ENCODE measurements at places on chromosomes 2 and 18. TPM values are rescaled to one million over a fixed set of nuclear protein-coding genes. Genes with fewer than 3 reads are reported as not detected.

- H3K36me3 ChIP-seq = no peaks in the 10 kb centered on the region
- DNase-seq = no peak
- no peaks in the 10 kb centered on the region for H3K27me3 ChIP-seq
- no peaks in the 10 kb centered on the region for H3K4me1 ChIP-seq
- no peak overlapping the region for H3K27ac ChIP-seq
Observed at GRCh38 chr2:200129721-200130462, 174.5 kb downstream of the MAIP1 start.

DNA sequence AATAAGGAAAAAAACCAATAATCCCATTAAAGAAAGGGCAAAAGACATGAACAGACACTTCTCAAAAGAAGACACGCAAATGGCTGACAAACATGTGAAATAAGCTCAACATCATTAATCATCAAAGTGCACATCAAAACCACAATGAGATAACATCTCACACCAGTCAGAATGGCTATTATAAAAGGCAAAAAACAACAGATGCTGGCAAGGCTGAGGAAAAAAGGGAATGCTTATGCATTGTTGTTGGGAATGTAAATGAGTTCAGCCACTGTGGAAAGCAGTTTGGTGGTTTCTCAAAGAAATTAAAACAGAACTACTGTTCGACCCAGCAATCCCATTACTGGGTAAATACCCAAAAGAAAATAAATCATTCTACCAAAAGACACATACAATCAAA lies 285.6 kb downstream of the NR4A2 start:
- DNase-seq = no peak
- no peaks in the 10 kb centered on the region for H3K27me3 ChIP-seq
- H3K27ac ChIP-seq = no peak overlapping the region
- no peaks in the 10 kb centered on the region for H3K4me1 ChIP-seq
- H3K4me3 ChIP-seq = no peak overlapping the region
- no peaks in the 10 kb centered on the region for H3K36me3 ChIP-seq

- DNase-seq = no peak
- no peaks in the 10 kb centered on the region for H3K36me3 ChIP-seq
- H3K4me1 ChIP-seq = no peaks in the 10 kb centered on the region
- no peaks in the 10 kb centered on the region for H3K27me3 ChIP-seq
- H3K27ac ChIP-seq = no peak overlapping the region
Observed at GRCh38 chr2:168049609-168050008, 197.8 kb downstream of the STK39 start.

DNA sequence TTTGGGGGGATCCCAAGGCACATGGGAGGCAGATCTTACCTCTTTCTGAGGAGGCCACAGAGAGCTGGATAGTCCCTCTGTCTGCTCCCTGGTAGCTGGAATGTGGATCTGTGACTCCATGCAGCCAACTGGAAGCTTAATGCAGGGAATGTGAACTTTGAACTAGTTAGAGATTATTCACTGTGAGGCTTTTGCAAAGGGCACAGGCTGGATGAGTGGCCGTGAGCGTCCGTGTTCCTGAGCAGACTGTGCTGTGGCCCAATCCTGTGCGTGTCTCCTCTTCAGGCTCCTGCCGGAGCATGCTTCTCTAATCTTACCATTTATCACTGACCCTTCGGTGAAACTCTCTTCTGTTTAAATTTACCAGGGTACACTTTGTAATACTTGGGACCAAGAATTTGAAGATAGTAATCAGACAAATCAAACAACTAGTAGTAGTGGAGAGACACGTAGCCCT lies 187.6 kb downstream of the PTPRM start:
- no peak overlapping the region for H3K4me3 ChIP-seq
- peak overlapping the region; percentile 34 for H3K27ac ChIP-seq
- H3K36me3 ChIP-seq = no peaks in the 10 kb centered on the region

DNA sequence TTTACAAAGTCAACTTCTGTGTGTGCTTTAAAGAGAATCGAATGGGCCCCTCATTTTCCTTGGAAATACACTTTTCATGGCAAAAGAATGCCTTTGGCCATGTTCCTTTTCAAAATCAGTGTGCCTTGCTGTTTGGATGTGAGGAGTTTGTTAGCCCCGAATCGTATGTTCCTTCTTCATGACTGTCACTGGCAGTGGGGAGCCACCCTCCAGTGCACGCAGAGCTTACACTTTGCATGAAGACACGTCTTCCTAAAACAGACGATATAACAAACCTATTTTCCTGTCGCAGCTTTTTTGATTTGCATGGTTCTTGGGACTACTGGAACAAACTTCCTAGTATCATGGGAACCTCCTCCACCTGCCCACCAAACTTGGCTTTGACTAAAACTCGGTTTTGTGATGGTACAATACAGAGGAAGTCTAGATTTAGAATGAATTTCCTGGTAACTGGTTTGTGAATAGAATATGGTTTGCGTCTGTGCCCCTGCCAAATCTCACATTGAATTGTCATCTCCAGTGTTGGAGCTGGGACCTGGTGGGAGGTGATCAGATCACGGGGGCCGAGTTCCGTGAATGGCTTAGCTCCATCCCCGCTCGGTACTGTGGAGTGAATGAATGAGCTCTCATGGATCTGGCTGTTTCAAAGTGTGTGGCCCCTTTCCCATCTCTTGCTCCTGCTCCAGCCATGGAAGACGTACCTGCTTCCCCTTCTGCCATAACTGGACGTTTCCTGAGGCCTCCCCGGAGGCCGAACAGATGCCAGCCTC lies 194.9 kb downstream of the TWIST2 start:
- no peak overlapping the region for H3K27ac ChIP-seq
- no peaks in the 10 kb centered on the region for H3K27me3 ChIP-seq
- DNase-seq = no peak
- no peak overlapping the region for H3K4me3 ChIP-seq

GRCh38 chr2:65586516-65586915 lies 154.1 kb upstream of the SPRED2 start:
- no peaks in the 10 kb centered on the region for H3K27me3 ChIP-seq
- no peaks in the 10 kb centered on the region for H3K4me1 ChIP-seq
- H3K36me3 ChIP-seq = no peaks in the 10 kb centered on the region
- H3K4me3 ChIP-seq = no peak overlapping the region
- no peak overlapping the region for H3K27ac ChIP-seq

DNA sequence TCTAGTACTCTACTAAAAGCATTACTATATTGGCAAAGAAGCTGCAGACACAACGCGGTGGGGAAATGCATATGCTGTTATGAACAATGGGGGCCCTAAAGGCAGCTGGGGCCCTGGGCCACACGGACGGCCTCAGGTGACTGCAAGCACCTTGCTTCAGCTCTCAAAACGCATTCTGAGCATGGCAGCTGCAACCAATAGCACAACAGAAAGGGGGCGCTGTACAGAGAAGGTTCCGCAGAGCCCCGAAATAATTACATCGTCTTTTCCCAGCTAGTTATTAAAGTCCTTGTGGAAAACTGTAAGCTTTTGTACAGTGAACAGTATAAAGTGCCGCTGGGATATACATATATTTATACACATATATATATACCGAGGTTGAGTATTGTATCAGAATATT lies 45.3 kb upstream of the PXDN start:
- no peak for DNase-seq
- no peak overlapping the region for H3K27ac ChIP-seq
- no peak overlapping the region for H3K4me3 ChIP-seq
- no peaks in the 10 kb centered on the region for H3K27me3 ChIP-seq
- H3K4me1 ChIP-seq = no peaks in the 10 kb centered on the region
- no peaks in the 10 kb centered on the region for H3K36me3 ChIP-seq

DNA sequence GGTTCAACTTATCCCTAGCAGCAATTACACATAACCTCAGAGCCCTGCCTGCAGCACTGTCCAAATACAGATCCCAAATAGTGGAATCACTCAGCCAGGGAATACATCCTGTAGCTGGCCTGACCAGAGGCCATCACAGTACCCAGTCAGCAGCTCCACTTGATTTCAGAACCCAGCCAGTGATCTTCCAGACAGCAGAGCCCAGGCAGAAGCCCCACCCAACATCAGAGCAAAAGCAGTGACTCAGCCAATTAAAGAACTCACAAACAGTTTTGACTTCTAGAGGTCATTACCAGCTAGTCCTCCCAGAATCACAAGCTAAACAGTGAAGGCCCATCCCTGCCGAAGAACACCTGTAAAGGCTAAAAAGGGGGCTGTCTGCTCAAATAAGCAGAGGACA lies 118.0 kb upstream of the SRD5A2 start:
- DNase-seq = no peak
- H3K27ac ChIP-seq = no peak overlapping the region
- no peak overlapping the region for H3K4me3 ChIP-seq
- no peaks in the 10 kb centered on the region for H3K27me3 ChIP-seq
- H3K4me1 ChIP-seq = no peaks in the 10 kb centered on the region
- no peaks in the 10 kb centered on the region for H3K36me3 ChIP-seq

DNA sequence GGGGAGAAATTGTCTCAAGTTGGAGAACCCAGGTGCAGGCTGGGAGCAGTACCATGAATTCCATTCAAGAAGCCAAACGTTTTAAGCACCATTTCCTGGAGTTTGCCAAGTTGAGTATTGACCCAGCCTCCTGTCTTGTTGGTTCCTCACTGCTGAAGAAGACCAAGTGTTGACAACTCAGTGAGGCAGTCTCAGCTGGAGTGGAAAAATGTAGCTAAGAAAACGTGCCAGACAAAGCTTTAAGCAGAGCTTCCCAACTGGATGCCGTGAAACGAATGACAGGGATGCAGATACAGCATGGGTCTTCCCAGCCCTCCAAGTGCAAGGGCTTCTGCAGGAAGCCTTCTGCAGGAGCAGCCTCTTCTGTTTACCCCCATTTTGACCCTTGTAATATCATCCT lies 778 bp upstream of the INPP1 start:
- H3K27me3 ChIP-seq = no peaks in the 10 kb centered on the region
- peaks cover 10% of the 10 kb centered on the region for H3K4me1 ChIP-seq
- peak overlapping the region; percentile 88 for H3K27ac ChIP-seq
- DNase-seq = no peak
- H3K36me3 ChIP-seq = no peaks in the 10 kb centered on the region

DNA sequence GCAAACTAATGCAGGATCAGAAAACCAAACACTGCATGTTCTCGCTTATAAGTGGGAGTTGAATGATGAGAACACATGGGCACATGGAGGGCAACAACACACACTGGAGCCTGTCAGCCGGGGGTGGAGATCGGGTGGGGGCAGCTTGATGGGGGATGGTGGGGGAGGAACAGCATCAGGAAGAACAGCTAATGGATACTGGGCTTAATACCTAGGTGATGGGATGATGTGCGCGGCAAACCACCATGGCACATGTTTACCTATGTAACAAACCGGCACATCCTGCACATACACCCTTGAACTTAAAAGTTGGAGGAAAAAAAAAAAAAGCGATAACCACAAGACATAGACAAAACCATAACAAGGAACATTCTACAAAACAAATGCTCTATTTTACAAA lies 10.4 kb downstream of the CHMP3 start:
- no peaks in the 10 kb centered on the region for H3K27me3 ChIP-seq
- H3K27ac ChIP-seq = no peak overlapping the region
- no peaks in the 10 kb centered on the region for H3K36me3 ChIP-seq
- H3K4me3 ChIP-seq = no peak overlapping the region
- DNase-seq = no peak
- H3K4me1 ChIP-seq = no peaks in the 10 kb centered on the region

- H3K27me3 ChIP-seq = no peaks in the 10 kb centered on the region
- H3K27ac ChIP-seq = no peak overlapping the region
- no peaks in the 10 kb centered on the region for H3K36me3 ChIP-seq
- DNase-seq = no peak
- no peak overlapping the region for H3K4me3 ChIP-seq
Observed at GRCh38 chr2:172702451-172702850, 33.2 kb upstream of the RAPGEF4 start.

DNA sequence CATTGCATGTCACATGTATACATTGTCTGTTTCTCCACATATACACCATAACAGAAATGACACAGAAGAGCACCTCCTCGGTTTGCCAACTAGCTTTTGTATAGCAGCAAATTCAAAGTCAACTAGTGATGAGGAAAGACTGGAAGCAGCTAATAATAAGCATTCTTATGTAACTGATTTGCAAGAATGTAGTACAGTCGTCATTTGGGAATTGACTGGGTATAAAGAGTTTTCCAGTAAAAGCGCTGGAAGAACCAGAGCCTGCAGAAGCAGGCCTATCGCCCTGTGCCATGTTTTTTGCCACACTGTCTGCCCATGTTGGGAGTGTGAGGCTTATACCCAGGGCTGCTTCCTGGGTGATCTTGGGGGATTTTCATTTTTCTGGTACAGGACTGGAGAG lies 310.6 kb downstream of the GBX2 start:
- no peak for DNase-seq
- no peaks in the 10 kb centered on the region for H3K36me3 ChIP-seq
- H3K4me3 ChIP-seq = no peak overlapping the region
- no peaks in the 10 kb centered on the region for H3K4me1 ChIP-seq
- no peaks in the 10 kb centered on the region for H3K27me3 ChIP-seq
- no peak overlapping the region for H3K27ac ChIP-seq

FANCL gene
- total RNA-seq = 17.9 TPM

UGT1A1 gene
- not detected for total RNA-seq

EFHD1 gene
- total RNA-seq = 10.7 TPM

All from upper lobe of right lung (tissue), 1 donor.